Activated T-helper 1 cell treated with Interleukin-2 at 50 U/mL for 16 hours (primary cell): ENCODE measurements at places on chromosomes 4 and X.

- DNase-seq, result no peak
Measured at GRCh38 chr4:107379054-107379869, 340.8 kb downstream of the PAPSS1 start.

- DNase-seq, result no peak
Measured at GRCh38 chrX:37476571-37477170, 94.8 kb upstream of the LANCL3 start.

DNA sequence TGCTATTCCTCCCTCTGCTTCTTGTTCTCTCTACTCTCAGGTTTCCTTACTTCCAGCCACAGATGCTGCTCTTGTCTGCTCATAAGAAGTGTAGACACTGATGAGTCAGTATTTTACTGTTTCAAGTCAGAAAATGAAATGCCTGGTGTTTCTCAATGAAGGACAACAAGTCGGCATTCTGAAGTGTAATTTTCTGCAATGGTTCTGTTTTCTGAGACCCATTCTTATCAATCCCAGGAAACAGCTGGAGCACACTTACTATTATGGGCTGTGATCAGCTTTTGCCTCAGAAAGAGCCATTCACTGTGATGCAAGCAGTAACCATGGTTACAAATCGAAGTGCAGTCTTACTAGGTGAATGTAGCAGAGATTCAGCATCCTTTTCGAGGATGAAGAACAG lies 42.0 kb downstream of the SLC4A4 start:
- no peak for DNase-seq

DNA sequence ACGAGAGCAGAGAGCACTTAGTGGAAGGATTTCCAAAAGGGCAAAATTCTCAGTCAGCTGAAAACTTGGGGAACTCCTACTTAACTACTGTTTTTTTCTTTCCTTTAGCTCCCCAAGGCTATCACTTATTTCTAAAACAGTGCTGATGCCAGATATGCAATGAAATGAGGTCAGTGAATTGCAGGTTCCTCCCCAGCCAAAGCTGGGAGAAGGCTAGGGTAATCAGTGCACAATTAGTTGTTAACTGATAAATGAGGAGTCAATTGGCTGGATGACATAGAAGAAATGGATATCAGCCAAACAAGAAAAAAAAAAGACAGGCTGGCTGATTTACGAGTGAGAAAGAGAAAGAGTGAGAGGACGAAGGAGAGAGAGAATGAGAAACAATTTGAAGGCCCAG lies 195.6 kb downstream of the GPC3 start:
- no peak for DNase-seq

DNA sequence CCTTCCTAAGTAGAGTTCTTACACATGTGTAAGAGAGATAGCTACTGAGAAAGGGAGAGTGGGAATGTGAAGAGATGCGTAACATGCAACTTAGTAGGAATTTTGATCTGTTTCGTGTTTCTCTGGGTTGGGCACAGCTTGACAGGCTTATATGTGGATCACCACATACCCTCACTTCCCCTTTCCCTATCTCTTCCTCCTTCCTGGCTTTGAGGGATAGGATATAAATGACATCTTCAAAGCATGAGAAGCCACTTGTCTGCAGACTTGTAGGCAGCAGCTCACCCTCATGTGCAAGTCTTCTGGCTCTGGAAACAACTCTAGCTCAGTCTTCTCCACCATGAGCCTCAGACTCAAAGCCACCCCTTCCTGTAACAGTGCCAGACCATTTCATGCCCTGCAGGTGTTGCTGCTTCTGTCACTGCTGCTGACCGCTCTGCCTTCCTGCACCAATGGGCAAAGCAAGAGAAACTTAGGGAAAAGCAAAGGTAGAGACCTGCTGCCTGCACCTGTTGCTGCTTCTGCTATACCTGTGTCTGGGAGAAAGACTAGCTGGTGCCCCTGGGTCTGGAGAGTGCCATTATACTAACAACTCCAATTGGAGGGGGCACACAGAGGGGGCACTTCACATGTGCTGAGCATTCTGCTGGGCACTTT lies 5.4 kb upstream of the PF4V1 start:
- DNase-seq, result no peak
